ENCODE measurements at places on chromosomes 2 and 18. TPM values are rescaled to one million over a fixed set of nuclear protein-coding genes. Genes with fewer than 3 reads are reported as not detected.

GRCh38 chr18:13562494-13563029 lies 163.8 kb downstream of the FAM210A start:
- H3K27ac ChIP-seq = no peak overlapping the region
- no peak overlapping the region for H3K4me3 ChIP-seq
- H3K27me3 ChIP-seq = no peaks in the 10 kb centered on the region

GRCh38 chr18:22831441-22831904 lies 101.7 kb upstream of the RBBP8 start:
- H3K4me1 ChIP-seq = no peaks in the 10 kb centered on the region
- H3K27ac ChIP-seq = no peak overlapping the region
- H3K36me3 ChIP-seq = no peaks in the 10 kb centered on the region
- no peak overlapping the region for H3K4me3 ChIP-seq

- peak; percentile 81 for DNase-seq
- peaks cover 25% of the 10 kb centered on the region for H3K4me1 ChIP-seq
- no peak overlapping the region for H3K4me3 ChIP-seq
Observed at GRCh38 chr2:103153580-103154284, 391.9 kb downstream of the TMEM182 start.

DNA sequence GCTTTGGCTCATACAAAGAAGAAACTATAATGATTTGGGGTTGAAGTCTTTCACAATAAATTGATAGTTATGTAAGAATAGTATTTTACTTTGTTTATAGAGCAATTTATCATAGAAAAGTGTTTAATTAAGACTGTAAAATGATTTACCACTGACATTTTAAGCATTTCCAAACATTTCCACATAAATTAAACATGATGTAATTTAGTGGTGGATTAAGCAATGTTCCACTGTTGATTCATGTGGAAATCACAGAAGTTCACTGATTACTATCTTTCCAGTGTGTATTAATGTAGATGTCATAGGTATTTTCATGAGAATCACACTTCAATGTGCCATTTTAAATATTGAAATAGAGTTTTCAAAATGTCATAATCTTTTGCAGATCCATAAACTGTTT lies 40.1 kb upstream of the GRB14 start:
- H3K27ac ChIP-seq = no peak overlapping the region
- H3K4me3 ChIP-seq = no peak overlapping the region
- H3K4me1 ChIP-seq = peaks cover 23% of the 10 kb centered on the region
- H3K27me3 ChIP-seq = no peaks in the 10 kb centered on the region
- no peaks in the 10 kb centered on the region for H3K36me3 ChIP-seq
- no peak for DNase-seq

DNA sequence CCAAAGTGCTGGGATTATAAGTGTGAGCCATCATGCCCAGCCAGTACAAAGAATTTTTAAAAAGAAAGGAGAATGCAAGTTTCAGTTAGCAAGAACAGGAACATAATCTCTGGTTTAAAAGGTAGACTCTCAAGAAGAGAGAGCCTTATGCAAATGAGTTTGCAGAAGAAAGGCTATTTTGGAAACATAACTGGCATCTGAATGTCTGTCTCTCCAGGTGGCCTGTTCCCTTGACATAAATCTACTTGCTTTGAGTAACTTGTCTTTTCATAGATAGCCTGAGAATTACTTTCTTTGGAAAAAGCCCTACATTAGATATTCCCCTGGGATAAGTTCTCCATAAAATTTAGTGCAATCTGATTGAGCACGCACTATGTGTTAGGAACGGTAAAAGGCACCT lies 109.6 kb downstream of the ICOS start:
- DNase-seq = no peak
- no peak overlapping the region for H3K4me3 ChIP-seq
- no peaks in the 10 kb centered on the region for H3K36me3 ChIP-seq
- no peak overlapping the region for H3K27ac ChIP-seq
- H3K27me3 ChIP-seq = no peaks in the 10 kb centered on the region
- no peaks in the 10 kb centered on the region for H3K4me1 ChIP-seq

- H3K36me3 ChIP-seq = no peaks in the 10 kb centered on the region
- peak overlapping the region; percentile 91 for H3K27ac ChIP-seq
- peak overlapping the region; percentile 21 for H3K4me3 ChIP-seq
- peaks cover 36% of the 10 kb centered on the region for H3K4me1 ChIP-seq
- no peak for DNase-seq
- no peaks in the 10 kb centered on the region for H3K27me3 ChIP-seq
Observed at GRCh38 chr2:237885111-237885930, 25.9 kb downstream of the RAMP1 start.

GRCh38 chr2:39667104-39667885 lies 1.6 kb downstream of the TMEM178A start:
- peaks cover 22% of the 10 kb centered on the region for H3K4me1 ChIP-seq
- no peaks in the 10 kb centered on the region for H3K27me3 ChIP-seq
- no peak overlapping the region for H3K27ac ChIP-seq
- DNase-seq = no peak

DNA sequence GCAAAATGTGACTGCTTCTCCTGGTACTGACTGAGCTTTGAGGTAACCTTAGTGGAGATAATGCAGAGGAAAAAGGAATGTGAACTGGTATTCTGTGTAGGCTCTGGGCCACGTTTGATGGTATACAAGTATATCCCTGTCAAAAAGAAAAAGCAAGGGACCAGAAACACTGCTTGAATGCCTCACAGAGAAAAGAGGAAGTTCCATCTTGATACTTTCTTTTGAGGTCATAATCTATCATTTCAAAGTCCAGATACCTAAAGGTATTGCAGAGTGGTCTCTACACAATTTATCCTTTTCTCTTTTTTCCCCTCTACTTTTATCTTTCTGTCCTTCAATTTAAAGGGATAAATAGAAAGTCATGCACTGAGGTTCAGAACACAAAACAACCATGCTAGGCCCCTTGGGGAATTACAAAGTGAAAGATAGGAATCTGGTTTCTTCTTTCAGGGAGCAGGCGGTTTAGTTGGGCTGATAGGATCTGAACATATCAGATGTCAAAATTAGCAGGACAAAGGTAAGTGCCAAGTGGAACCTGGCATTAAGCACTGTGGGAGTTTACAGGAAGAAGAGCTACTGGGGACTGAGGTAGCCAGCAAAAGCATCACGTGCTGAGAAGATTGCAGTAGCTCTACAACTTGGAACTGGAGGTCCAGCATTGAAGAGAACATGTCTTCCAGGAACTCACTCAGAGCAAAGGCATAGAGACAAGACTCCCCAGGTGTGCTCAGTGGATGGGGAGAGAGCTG lies 121.2 kb downstream of the LYPD6 start:
- H3K4me3 ChIP-seq = no peak overlapping the region
- H3K4me1 ChIP-seq = no peaks in the 10 kb centered on the region
- no peaks in the 10 kb centered on the region for H3K27me3 ChIP-seq

GRCh38 chr2:25368660-25369059 lies 26.9 kb upstream of the DNMT3A start:
- H3K4me1 ChIP-seq = no peaks in the 10 kb centered on the region
- DNase-seq = no peak
- H3K27me3 ChIP-seq = no peaks in the 10 kb centered on the region
- H3K27ac ChIP-seq = no peak overlapping the region
- no peaks in the 10 kb centered on the region for H3K36me3 ChIP-seq

DNA sequence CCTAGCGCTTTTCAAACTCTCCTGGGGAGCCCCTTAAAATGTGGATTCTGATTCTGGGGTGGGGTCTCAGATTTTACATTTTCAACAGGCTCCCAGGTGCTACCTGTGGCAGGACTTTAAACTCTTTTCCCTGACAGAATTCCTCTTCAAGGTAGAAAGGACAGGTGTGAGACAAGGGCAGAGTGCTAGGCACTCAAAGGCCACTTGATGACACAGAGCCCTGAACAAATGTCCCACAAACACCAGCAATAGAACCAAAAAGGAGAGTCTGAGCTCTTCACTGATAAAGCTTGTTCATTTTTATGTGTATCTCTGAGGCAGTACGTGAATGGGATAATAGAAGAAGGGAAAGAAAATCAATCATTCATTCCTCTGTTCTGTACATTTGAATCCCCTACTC lies 77.7 kb upstream of the PELI1 start:
- peak overlapping the region; percentile 67 for H3K27ac ChIP-seq
- no peak overlapping the region for H3K4me3 ChIP-seq
- peaks cover 29% of the 10 kb centered on the region for H3K4me1 ChIP-seq
- no peaks in the 10 kb centered on the region for H3K27me3 ChIP-seq
- DNase-seq = no peak

DNA sequence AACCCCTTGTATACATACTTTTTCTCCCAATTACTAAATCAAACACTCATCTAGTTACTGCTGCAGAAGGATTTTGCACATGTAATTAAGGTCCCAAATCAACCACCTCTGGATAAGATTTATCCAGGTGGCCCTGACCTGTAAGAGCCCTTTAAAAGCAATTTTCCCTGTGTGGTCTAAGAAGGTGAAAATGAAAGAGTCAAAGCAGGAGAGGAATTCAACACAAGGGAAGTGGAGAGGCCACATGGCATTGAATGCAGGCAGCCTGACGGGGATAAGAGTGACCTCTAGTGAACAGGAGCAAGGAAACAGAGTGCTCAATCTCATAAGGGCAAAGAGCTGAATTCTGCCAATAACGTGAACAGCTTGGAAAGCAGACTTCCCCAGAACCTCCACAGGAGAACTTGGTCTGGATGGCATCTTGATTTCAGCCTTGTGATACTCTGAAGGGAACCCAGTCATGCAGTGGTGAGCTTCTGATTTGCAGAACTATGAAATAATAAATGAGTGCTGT lies 27.2 kb downstream of the PPP3R1 start:
- H3K4me3 ChIP-seq = no peak overlapping the region
- H3K36me3 ChIP-seq = no peaks in the 10 kb centered on the region
- peak overlapping the region; percentile 62 for H3K27ac ChIP-seq
- H3K27me3 ChIP-seq = no peaks in the 10 kb centered on the region

- no peaks in the 10 kb centered on the region for H3K36me3 ChIP-seq
- no peak overlapping the region for H3K4me3 ChIP-seq
- peaks cover 28% of the 10 kb centered on the region for H3K4me1 ChIP-seq
Observed at GRCh38 chr2:172972005-172972619, 103.5 kb upstream of the MAP3K20 start.

- H3K27ac ChIP-seq = no peak overlapping the region
- H3K36me3 ChIP-seq = no peaks in the 10 kb centered on the region
- no peak for DNase-seq
- peaks cover 18% of the 10 kb centered on the region for H3K4me1 ChIP-seq
Observed at GRCh38 chr18:50666536-50666935, 106.6 kb downstream of the MAPK4 start.

DNA sequence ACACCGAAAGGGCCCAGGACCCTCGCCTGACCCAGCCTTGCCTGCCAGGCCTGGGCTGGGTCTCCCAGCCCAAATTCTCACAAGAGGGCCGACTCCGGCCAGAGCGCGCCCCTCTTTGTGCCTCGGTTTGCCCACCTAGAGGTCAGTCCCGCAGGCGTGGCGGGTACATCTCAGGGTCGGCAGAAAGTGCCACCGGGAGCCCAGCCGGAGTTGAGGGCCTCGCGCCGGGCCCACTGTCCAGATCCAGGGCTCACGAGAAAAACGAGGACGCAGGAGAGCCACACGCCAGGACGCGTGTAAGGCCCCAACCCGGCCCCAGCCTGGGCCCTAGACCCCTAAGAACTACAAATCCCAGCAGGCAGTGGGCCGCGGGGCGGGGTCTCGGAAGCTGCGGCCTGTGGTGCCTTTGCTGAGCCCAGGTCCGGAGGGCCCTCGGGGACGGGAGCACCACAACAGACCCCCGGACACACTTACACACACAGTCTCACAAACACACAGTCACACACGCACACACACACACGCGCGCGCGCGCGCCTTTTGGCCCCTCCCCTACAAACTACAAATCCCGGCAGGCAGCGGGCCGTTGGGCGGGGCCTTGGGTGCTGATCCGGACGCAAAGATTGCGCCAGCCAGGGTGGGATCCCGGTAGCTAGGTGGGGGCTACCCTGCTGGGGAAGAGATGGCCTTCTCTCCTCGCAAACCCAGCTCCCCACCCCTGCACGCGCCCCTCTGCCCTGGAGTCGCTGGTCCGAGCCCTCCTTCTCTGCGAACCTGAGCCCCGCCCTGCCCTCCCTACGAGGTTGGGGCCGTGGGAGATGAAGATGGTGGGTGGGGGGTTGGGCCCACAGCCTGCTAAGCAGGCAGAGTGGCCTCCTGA lies at the start of gene SH2D6:
Gene SH2D6 (plus strand): TSS at position 583 of the 877 bp plus-strand sequence. CDS start 10,752 bp downstream, outside the sequence.
- H3K36me3 ChIP-seq = no peaks in the 10 kb centered on the region
- H3K27ac ChIP-seq = peak within 1 kb of the TSS; percentile 88
- no peaks in the 10 kb centered on the region for H3K27me3 ChIP-seq
- H3K4me1 ChIP-seq = peaks cover 44% of the 10 kb centered on the region
- peak; percentile 97 for DNase-seq
- peak within 1 kb of the TSS; percentile 63 for H3K4me3 ChIP-seq

DNA sequence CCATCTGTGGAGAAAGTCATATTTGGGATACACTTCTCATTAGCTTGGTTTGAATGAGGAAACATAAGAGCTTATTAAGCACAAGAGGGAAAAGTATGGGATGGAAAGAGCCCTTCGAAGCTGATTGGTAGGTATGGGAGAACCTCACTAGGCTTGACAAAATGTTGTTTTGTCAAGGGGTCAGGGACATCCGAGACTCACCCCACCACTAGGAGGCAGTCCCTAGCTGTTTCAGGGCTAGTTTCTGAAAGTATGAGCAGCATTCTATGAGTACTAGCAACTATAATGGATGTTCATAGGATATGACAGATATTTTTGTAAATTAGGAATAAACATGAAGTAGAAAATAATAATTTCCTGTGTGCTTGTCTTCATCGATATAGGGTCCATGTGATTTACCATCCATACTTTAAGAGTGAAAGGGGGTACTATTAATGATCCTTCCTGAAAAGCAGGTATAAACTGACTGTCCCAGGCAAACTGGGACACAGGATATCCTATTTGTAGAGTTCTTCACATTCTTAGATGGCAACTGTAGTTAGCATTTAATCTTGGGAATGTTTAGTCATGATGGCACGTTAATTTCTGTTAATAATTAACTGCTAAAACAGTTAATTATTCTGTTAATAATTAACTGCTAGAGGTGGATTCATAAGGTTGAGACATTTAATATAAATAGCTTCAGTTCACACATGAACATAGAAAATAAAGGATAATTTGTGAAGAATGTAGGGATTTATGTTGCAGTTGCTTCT lies 28.4 kb downstream of the OTX1 start:
- H3K4me1 ChIP-seq = no peaks in the 10 kb centered on the region
- no peak for DNase-seq
- no peaks in the 10 kb centered on the region for H3K36me3 ChIP-seq
- no peak overlapping the region for H3K27ac ChIP-seq
- no peak overlapping the region for H3K4me3 ChIP-seq

GRCh38 chr18:8980496-8980895 lies 122.0 kb upstream of the NDUFV2 start:
- no peak overlapping the region for H3K27ac ChIP-seq
- no peaks in the 10 kb centered on the region for H3K27me3 ChIP-seq
- DNase-seq = no peak
- H3K4me3 ChIP-seq = no peak overlapping the region

- no peaks in the 10 kb centered on the region for H3K36me3 ChIP-seq
- H3K27ac ChIP-seq = peak overlapping the region; percentile 68
- DNase-seq = no peak
- no peaks in the 10 kb centered on the region for H3K27me3 ChIP-seq
- H3K4me1 ChIP-seq = peaks cover 19% of the 10 kb centered on the region
Observed at GRCh38 chr18:21315741-21316197, 73.7 kb downstream of the GREB1L start.

MYCN gene
- 1.2 TPM for total RNA-seq

IL1F10 gene
- total RNA-seq = not detected

RAX gene
- not detected for total RNA-seq

CRACDL gene
- 4.5 TPM for total RNA-seq

MEIS1 gene
- total RNA-seq = 166 TPM

AP1S3 gene
- 1.2 TPM for total RNA-seq

PRADC1 gene
- 29.0 TPM for total RNA-seq

NPPC gene
- not detected for total RNA-seq

CCT4 gene
- total RNA-seq = 74.4 TPM

L3MBTL4 gene
- total RNA-seq = 1.0 TPM

SRD5A2 gene
- total RNA-seq = not detected

Measured in esophagus muscularis mucosa (tissue), 4 donors.